Natural killer cell treated with Interleukin-12 subunit alpha and Interleukin-12 subunit beta and Interleukin-15 and Interleukin-18, amount 100 ng/mL, for 72 hours (primary cell): ENCODE measurements at places on chromosomes 5 and 9. TPM values are rescaled to one million over a fixed set of nuclear protein-coding genes. Genes with fewer than 3 reads are reported as not detected.

- H3K4me3 ChIP-seq, result no peak overlapping the region
- no peak for DNase-seq
- peaks cover 8% of the 10 kb centered on the region for H3K36me3 ChIP-seq
- no peaks in the 10 kb centered on the region for H3K4me1 ChIP-seq
These were observed 334.1 kb upstream of the CD180 start for GRCh38 chr5:67530609-67531255.

DNA sequence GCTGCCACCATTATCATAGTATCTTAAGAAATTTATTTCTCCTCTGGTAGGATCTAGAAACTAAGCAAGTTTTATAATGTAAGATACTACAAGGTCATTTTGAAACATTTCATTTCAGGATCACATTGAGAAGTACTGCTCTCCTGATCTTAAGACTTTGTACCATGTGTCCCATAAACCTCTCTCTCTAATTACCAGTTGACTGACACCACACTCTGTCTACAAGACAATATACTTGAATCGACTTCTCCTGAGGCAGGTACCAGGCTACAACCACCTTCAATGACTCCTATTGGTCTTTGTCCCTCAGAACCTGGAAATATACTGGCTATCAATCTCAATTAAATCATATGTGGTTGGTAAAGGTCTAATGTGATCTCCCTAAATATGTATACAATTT, 597.0 kb downstream of the PTPRD start:
- H3K27me3 ChIP-seq, result no peaks in the 10 kb centered on the region
- no peak overlapping the region for H3K27ac ChIP-seq
- H3K36me3 ChIP-seq, result no peaks in the 10 kb centered on the region
- H3K4me3 ChIP-seq, result no peak overlapping the region
- DNase-seq, result no peak

GRCh38 chr5:68428231-68428811, 212.8 kb downstream of the PIK3R1 start:
- no peak overlapping the region for H3K4me3 ChIP-seq
- H3K4me1 ChIP-seq, result peaks cover 52% of the 10 kb centered on the region
- no peak overlapping the region for H3K27ac ChIP-seq
- no peaks in the 10 kb centered on the region for H3K27me3 ChIP-seq
- no peak for DNase-seq

- H3K36me3 ChIP-seq, result peaks cover 1% of the 10 kb centered on the region
- no peaks in the 10 kb centered on the region for H3K4me1 ChIP-seq
- no peak overlapping the region for H3K27ac ChIP-seq
- no peak for DNase-seq
- no peak overlapping the region for H3K4me3 ChIP-seq
These were observed 41.6 kb upstream of the SLC36A2 start for GRCh38 chr5:151388960-151389359.

GRCh38 chr5:13843175-13843846, 101.2 kb downstream of the DNAH5 start:
- no peak overlapping the region for H3K27ac ChIP-seq
- H3K27me3 ChIP-seq, result no peaks in the 10 kb centered on the region
- H3K4me1 ChIP-seq, result no peaks in the 10 kb centered on the region
- H3K36me3 ChIP-seq, result no peaks in the 10 kb centered on the region
- no peak for DNase-seq
- no peak overlapping the region for H3K4me3 ChIP-seq

GRCh38 chr9:121140162-121140561, 61.5 kb downstream of the RAB14 start:
- H3K4me3 ChIP-seq, result no peak overlapping the region
- H3K27ac ChIP-seq, result no peak overlapping the region
- peaks cover 66% of the 10 kb centered on the region for H3K36me3 ChIP-seq
- no peaks in the 10 kb centered on the region for H3K4me1 ChIP-seq

GRCh38 chr5:37838152-37838932, 1.5 kb downstream of the GDNF start:
- peaks cover 74% of the 10 kb centered on the region for H3K27me3 ChIP-seq
- peak overlapping the region; percentile 59 for H3K4me3 ChIP-seq
- H3K36me3 ChIP-seq, result no peaks in the 10 kb centered on the region
- no peak overlapping the region for H3K27ac ChIP-seq
- H3K4me1 ChIP-seq, result peaks cover 11% of the 10 kb centered on the region

Gene HMMR
- 44.3 TPM for total RNA-seq

Gene SEMA5A
- not detected for total RNA-seq

Gene AGGF1
- total RNA-seq, result 33.3 TPM
